H7 (cell line): ENCODE measurements at places on chromosomes 5 and 9.

GRCh38 chr5:133202066-133202665, 150.4 kb downstream of the HSPA4 start:
- no peak for DNase-seq

- no peak for DNase-seq
Observed at GRCh38 chr5:65078331-65078730, 309.6 kb downstream of the CWC27 start.

DNA sequence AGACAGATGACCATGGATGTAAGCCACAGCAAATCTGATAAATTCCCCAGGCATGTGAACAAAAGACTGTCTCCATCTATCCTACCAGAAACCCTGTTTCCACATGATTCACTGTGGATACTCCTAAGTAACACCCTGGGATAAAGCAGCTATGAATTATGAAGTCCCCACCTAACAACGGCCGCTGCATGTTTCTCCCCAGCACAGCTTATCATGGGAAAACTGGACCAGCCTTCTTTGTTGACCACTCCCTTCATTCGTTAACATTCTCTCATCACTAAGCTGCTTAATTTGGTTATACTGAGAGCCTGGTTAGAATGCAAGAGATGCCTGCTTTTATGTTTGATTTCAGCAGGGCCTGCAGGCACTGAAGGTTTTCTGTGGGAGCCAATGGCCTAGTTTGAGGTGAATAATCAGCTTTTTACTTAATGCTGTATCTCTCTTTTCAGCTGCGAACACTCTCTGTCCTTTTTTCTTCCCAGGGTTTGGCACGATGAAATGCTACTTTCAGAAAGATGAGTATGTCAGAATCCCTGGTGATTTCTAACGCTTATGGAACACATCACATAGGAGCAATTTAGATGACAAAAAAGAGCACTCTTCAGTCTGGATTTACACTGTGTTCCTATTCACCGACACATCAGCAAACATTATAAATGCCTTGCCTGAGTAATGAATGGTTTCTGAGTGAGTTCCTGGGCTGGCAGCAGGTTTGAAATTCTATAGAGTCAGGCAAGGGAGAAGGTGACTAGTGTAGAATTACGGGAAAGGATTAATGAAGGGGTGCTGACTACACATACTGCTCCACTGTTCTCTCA, 318.4 kb upstream of the ZNF608 start:
- no peak for DNase-seq

DNA sequence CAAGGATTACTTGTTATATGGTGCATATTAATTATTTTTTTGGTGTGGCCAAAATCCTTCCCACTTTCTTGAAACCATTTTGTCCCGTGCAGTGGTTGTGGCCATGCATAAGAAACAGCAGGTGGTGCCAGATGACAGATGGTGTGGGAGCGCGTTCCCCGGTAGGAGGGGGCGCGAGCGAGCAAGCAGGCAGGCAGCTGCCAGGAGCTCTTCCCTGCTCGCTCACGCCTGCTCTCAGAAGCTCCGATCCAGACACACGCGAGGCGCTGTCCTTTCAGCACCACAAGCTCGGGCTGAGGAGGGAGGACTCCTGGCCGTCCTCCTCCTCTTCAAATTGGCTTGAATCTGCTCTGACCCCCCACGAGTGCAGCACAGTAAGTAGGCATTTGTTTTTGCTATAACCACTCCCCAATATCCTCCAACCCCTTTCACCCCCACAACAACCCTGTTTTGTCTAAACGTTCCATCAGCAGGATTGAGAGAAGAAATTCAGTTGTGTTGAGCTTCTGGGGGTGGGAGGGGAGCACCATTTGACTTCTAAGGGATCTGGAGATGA, at the start of gene NSG2:
Gene NSG2, plus strand, starts transcription at position 237 of the 556 bp plus-strand sequence. CDS start 1,050 bp downstream, outside the sequence.
- DNase-seq = peak; percentile 87

GRCh38 chr9:136793086-136793946, 2.2 kb downstream of the TMEM141 start:
- DNase-seq = peak; percentile 56

DNA sequence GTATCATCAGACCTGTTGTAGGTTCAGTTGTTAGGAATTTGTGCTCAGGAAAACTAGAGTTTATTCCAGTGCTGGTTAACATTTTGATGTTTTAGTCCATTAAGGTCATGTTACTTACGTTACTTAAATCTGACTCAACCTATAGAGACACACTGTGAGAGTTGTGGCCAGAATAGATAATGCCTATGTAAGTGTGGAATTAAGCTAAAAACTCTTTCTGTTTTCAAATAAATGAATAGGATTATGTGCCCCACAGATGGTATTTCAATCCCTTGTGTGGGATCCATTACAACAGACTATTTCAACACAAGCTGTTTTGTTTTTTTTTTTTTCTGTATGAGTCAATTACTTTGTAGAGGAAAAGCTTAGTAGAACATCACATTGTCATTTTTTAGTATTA, 68.1 kb downstream of the MEGF10 start:
- no peak for DNase-seq

DNA sequence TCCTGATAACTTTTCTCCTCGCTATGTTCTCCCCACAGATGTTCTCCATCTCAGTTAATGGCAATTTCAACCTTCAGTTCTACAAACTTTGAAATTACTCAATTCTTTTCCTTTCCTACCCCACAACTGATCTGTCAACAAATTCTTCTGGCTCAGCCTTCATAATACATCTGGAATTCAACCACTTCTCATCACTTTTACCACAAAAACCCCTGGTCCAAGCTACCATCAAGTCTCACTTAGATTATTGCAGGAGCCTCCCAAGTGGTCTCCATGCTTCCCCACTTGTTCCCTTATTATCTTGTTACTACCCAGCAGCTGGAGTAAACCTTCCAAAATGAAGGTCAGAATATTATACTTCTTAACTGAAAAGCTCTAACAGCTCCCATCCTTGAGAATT, 110.1 kb downstream of the FBN2 start:
- no peak for DNase-seq

DNA sequence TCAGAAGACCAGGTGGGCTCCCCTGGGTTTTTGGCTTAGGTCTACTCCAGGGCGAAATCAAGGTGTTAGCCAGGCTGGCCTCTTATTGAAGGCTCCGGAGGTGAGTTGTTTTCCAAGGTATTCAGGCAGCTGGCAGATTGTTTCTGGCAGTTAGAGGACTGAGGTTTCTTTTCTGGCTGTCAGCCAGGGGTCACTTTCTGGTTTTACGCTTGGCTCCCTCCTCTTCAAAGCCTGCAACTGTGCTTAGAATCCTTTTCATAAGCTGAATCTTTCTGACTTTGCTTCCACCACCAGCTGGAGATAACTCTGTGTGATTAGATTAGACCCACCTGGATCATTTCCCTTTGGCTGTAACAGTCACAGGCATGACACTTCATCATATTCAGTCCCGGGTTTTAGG, 24.6 kb downstream of the RFK start:
- DNase-seq = no peak

DNA sequence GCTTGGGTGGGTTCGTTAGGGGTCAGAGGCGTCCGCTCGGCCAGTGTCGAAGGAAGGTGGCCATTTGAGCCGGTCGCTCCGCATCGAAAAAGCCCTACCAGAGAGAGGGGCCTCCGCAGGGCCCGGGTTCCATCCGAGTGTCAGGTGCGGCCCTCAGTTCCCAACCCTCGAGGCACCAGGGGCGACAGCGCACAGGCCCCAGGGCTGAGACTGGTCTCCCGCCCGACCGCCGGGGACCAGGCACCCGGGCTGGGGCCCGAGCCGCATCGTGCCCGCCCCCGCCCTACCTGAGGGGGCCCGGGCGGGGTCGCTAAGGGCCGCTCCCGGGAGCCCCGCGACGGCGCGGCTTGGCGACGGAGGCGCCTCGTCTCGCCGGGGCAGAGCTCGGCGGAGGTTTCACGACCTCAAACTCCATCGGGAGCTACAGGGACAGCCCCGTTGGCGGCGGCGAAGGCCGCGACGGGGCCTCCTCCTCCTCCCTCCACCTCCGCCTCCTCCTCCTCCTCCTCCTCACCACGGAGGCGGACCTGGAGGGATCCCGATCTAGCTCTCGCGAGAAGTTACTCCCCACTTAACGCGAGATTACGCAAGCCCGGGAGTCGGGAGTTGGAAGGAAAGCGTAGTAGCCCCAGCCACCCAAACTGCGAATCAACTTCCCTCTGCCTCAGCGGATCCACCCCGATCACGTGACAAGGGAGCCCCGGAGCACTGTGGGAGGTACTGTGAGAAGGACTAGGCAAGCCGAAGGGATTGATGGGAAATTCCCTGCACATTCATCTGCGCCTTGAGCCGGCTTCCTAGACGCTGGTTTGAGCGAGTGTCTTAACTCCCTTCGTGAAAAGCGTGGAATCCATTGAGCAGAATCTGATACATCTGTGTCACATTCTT, at the start of gene RC3H2:
Gene RC3H2, minus strand, starts transcription at position 537 of the 888 bp plus-strand sequence. CDS start 7,850 bp downstream, outside the sequence.
- peak; percentile 91 for DNase-seq

DNA sequence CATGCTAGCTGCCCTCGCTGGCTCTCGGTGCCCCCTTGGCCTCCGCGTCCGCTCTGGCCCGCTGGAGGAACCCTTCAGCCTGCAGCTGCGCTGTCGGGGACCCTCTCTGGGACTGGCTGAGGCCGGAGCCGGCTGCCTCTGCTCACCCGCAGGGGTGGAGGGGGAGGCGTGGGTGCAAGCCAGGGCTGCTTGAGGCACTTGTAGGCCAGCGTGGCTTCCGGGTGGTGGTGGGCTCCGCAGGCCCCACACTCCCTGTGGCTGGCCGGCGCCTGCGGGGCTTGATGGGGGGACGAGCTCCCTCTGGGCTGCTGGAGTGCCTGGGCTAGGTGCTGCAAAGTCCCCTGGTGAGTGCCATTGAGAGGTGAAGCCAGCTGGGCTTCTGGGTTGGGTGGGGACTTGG, 429.6 kb downstream of the LRRC70 start:
- DNase-seq = peak; percentile 2

GRCh38 chr9:86945728-86946200, 1.5 kb downstream of the GAS1 start:
- DNase-seq = peak; percentile 68

DNA sequence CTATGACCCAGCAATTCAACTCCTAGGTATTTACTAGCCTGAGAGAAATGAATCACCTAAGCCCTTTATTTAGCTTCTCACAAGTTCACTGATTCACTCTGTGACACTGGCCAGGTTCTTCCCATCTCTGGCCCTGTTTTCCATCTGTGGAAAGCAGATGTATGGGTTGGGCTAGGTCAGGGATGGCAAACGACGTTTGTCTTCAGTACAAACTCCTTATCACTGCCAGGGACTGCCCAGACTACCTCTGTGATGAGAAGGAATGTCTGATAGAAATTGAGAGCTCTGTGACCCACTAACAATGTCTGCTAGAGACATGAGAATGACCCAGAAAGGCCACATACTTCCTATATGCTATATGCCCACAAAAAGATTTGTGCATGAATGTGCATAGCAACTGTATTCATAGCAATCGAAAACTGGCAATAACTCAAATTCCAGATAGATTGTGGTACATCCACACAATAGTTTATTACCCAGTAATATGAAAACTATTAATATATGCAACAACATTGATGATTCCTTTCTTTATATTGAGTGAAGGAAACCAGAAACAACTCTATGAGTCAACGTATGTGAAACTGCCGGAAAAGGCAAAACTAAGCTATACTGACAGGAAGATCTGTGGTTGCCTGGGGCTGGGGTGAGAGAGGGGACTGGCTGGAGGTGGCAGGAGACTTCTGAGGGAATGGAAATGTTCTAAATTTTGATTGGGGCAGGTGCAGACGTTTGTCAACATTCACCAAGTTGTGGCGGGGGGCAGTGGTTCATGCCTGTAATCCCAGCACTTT, 32.0 kb upstream of the ADAM19 start:
- no peak for DNase-seq

DNA sequence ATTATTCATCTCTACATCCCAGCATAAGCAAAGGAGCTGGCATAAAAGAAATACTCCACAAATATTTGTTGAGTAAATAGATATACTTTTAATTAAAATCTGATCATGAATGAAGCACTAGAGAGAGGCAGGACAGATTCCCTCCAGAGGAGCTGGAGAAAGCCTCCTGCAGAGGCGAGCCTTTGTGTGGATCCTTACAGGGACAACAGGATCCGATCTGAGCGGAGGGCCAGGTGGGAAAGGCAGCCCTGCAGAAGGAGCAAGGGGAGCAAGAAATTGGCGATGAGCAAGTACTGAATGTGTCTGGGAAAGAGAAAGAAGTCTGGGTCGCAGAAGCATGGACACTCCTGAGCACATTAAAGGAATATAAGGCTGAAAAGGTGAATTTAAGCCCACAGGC, 69.4 kb downstream of the EBF1 start:
- DNase-seq = peak; percentile 47

GRCh38 chr9:89619019-89619418, 14.2 kb downstream of the GADD45G start:
- DNase-seq = peak; percentile 91

- DNase-seq = no peak
Observed at GRCh38 chr5:112957036-112957808, 19.4 kb upstream of the DCP2 start.

GRCh38 chr9:118635416-118635815, 733.8 kb downstream of the BRINP1 start:
- no peak for DNase-seq

DNA sequence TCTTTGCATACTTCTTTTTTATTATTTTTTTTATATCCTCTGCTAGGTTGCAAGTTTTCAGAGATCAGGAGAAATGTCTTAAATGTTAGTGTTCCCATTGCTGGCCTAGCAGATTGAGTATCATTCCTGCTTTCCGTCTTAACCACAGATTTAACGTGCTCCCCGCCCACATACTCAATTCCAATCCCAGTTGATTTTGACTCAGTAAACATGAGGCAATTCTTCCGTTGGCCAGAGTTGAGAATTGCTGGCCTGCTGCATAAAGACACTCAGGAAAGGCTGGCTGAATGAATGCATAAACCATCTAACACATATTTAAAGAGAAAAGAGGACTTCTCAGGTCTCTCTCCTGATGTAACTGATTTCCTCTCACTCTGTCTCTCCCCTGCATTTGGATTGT, 46.8 kb upstream of the PLPP6 start:
- DNase-seq = no peak

- no peak for DNase-seq
Observed at GRCh38 chr9:134818591-134818990, 62.0 kb upstream of the FCN2 start.
